RKO (cell line): ENCODE measurements at places on chromosomes 1 and 21.
A peak's percentile ranks its signal among the peaks of the same experiment; 100 is the strongest.

DNA sequence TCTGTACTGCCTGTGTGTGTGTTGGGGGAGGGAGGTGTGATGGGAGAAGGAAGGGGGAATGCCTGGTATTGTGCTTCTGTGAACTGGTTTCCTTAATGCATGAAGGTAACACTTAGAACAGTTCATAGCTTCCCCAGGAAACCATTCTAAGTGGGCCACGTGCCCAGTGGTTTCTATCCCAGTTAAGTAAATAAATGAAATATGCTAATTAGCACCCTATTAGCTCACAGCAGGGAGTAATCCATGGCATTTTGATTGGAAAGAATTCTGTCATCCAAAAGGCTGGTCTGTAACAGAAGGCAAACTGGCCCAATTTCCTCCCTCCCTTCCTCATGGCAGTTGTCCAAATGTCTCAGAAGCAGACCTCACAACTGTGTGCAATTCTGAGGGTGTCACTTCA lies 199.3 kb downstream of the TTLL7 start:
- DNase-seq: no peak

GRCh38 chr1:226428791-226429461 lies 21.0 kb upstream of the PARP1 start:
- DNase-seq: no peak

DNA sequence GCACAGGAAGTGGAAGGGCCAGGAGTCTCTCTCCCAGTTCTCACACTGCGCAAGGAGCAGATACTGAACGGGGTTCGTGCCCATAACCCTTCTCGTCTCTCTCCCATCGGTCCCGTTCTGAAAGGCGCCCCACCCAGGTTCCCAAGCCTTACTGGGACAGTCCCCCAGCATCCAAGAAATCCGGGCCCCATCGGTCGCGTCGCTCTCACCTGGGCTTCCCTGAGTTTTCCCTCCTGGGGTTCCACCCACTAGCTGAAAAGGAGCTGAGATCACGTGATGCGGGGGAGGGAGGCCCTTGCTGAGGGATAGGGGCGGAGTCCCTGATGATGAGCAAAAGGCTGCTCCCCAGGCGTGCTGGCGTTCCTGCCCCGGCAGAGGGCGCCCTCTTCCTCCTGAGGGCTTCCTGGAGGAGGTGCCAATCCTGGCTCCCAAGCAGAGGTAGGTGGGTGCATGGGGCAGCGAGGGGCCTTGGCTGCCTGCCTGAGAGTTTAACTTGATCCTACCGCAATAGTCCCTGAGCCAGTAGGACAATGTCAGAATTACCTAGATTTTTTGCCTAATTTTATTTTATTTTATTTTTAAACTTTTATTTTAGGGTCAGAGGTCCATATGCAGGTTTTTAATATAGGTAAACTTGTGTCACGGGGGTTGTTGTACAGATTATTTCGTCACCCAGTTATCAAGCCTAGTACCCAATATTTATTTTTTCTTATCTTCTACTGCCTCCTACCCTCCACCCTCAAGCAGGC lies at the start of gene SPOCD1:
SPOCD1 (minus strand) TSS at position 271 of the 749 bp plus-strand sequence. CDS start 689 bp downstream, outside the sequence.
- DNase-seq: peak; percentile 86

DNA sequence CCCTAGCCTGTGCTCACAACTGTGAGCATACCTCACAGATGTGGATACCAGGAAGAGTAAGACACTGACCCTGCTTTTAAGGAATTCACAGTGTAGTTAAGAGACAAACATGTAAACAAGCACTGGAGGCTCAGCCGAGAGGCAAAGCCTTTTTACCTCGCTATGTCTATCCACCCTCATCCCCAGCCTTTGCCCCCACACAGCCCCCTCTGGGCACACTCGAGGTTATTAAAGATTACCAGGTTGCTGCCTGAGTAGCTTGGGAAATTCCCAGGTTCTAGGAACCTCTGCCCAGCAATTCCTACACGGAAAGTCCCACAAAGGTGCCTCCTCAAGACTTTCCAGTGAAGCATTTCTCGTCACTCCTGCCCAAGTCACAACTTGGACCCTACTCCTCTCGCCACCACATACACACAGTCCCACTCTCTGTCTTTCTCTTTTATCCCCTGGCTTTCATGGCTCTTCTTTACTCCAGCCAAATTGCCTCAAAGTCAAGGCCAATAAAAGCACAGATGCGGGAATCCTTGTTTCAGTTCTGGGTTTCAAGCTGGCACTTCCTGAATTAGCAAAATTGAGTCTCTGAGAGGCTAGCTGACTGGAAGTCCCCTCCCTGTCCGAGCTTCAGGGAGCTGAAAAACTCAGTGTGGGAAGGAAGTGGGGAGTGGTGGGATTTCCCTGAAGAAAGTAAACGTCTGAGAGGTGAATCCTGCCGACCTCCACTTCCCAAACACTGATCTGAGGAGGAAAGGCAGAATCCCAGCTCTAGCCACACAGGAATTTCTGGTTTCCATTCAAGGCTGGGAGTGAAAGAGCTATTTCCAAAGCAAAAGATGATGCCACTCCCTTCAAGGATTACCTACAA lies 7.6 kb downstream of the DENND2D start:
- no peak for DNase-seq

DNA sequence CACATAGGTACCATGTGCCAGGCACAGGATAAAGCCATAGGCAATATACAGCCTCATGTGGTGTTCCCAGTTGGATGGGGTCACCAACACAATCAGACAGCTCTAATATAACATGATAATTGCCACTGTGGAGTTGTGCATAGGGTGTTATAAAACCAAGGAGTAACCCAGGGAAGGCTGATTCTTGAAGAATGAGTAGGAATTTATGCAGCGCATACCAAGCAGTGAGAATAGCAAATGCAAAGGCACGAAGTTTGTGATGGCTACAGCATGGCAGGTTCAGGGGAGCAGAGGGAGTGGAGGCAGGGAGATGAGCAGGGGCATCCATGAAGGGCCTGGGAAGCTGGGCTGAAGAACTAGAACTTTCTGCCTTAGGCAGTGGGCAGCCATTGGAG lies 20.4 kb upstream of the SLC2A1 start:
- no peak for DNase-seq

- DNase-seq: no peak
These were observed 256.2 kb upstream of the PLXNA2 start for GRCh38 chr1:208500375-208500774.

GRCh38 chr1:52739699-52740467 lies 13.6 kb downstream of the ZYG11B start:
- no peak for DNase-seq

DNA sequence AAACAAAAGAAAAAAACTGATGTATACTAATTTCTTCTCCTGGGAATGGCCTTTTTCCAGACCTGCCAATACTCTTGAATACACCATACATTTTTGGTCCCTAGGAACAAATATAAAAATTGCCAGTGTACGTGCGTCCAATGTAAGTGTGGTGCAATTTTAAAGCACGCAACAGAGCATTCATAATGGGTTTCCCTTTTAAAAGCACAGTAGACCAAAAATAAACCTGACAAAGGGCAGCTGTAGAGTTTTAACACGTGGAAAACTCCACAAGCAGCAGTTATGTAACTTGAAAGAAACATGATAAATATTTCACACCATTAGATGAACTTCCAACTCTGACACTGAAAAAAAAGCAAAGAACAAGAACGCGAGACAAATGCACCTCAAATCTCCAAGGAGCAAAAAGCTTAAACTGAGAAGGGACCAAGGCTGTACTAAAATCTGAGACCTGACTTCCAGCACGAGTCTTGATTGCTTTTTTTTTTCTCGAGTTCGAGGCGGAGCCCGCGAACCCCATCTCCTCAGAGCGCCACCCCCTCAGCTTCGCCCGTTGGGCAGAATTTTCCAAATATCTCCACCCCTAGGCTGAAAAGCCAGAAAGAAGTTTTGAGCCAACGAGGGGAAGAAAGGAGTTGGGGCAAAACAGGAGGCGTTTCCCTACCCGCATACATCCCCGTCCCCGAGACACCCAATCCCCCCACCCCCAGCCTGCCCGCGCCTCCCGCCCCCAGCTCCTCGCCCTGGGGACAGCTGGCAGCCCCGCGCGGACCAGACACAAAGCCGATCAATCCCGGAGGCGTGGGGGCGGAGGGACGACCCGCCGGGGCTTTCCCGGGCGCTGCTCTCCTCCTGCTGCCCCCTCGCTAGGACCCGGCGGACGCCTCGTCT lies at the start of gene JAM2:
JAM2 (plus strand) TSS at position 599 of the 891 bp plus-strand sequence. CDS start 564 bp downstream, outside the sequence.
- DNase-seq: no peak

GRCh38 chr1:5221451-5221850 lies 567.0 kb downstream of the AJAP1 start:
- DNase-seq: no peak
